Activated T-helper 1 cell treated with Interleukin-2 at 50 U/mL for 16 hours (primary cell): ENCODE measurements at places on chromosomes 3 and 15.

- no peak for DNase-seq
Measured at GRCh38 chr3:157026091-157026490, 133.9 kb downstream of the CCNL1 start.

- DNase-seq, result no peak
Measured at GRCh38 chr3:171838218-171838720, 4.9 kb upstream of the TMEM212 start.

- no peak for DNase-seq
Measured at GRCh38 chr15:78407608-78408354, 30.2 kb upstream of the IREB2 start.

- DNase-seq, result no peak
Measured at GRCh38 chr3:168088106-168088720, 7.5 kb downstream of the GOLIM4 start.

DNA sequence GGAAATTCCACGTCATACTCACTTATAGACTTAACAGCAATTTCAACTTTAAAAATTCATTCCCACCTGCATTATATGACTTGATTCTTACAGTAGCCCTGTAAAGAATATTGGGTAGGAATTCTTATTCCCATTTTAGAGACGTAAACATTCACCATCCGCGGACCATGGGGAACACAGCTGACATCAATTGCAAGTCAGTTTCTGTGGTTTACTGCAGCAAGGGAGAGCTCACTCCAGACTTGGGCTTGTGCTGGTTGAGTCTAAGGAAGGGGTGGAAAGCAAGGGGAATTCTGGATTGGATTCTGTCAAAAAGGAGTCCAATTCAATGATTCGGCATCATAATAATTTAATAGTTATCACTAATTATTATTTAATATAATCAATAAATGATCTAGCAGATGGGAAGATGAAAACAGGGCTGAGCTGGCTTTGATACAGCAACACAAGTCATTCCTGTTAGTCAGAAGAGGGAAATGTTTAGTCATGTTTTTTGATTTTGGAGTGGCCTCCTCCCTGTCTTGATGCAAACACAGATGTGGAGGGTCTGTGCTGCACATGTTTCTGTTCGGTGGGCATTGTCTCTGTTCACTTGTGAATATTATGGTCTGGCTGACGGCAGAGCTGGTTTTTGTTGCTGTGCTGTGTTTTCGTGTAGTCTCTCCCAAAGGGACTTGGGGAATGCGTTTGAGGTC lies 9.7 kb downstream of the LIPC start:
- no peak for DNase-seq

DNA sequence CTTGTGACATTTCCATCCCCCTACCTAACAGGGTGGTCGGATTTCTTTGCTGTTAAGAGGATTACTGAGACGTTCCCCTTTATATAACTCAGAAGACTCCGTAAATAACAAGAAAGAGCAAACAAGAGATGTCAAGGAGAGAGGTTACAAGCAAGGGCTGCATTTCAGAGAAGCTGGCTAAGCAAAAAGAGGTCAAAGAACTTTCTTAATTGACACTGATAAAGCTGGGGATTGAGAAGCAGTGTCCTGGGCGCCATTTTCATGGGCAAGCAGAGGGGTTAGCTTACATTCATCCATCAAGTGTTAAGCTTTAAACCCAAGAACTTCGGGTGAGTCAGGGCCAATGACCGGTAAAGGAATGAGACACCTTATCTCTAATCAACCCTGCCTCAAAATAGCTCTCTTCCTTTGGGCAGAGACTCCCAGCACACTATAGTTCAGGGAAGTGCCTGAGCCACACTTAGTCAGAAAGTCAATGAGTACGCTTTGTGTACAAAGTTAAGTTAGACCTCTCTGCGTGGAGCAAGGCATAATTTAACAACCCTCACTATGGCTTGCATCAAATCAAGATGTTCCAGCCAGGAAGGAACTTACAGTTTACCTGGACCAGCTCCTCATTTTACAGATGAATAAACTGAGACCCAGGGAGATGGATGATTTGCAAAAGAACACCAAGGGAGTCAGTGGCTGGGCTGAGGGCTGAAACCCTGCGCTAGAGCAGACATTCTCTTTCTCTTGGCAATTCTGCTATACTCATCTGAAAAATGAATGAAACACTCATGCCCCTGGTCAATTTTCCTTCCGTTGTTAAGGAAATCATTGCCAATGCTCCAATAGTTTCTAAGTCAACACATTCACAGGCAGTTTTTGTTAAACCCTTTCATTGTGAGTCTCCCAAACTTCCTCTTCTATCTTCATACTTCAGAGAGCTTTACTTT lies 44.6 kb downstream of the CCNL1 start:
- DNase-seq, result no peak

- no peak for DNase-seq
Measured at GRCh38 chr3:129433565-129433964, 5.1 kb upstream of the EFCAB12 start.

DNA sequence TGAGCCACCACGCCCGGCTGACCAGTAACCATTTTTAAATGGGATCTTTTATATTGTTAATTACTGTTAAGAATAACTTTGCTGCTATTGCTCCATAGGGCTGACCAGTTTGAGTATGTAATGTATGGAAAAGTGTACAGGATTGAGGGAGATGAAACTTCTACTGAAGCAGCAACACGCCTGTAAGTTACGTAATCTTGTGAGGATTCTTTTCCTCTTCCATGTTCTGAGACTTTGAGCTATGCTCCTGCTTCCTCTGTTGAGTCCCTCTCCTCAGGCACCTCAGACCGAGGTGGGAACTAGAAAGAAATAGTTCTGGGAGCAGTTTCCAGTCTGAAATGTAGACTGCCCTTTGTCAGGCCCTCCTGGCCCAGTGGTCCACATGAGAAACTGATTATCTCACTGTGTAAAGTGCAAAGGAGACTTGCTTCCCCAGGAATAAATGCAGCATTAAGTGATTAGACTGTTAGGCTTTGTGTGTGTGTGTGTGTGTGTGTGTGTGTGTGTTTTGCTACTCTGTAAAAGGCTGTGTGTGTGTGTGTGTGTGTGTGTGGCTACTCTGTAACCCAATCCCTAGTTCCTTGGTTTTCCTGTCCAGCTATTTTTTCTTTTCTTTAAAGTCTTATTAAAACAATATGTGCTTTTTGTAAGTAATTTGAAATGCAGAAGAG lies 5.2 kb downstream of the POLR2H start:
- DNase-seq, result no peak

DNA sequence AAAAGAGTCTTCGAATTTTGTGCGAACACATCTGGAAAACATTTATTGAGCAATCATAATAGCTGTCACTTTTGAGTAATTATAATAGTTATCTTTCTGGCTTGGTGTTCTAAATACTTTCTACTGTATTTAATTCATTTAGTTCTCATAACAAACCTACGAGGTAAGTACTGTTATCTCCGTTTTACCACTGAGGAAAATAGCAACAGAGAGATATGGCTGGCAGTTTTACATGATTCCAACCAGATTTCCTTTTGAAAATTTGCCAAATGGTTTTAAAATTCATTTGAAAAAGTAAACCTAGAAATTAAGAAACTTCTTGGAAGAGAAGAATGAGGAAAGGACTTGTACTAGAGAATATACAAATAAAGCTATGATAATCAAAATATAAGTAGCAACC lies 37.3 kb upstream of the MGA start:
- DNase-seq, result no peak

DNA sequence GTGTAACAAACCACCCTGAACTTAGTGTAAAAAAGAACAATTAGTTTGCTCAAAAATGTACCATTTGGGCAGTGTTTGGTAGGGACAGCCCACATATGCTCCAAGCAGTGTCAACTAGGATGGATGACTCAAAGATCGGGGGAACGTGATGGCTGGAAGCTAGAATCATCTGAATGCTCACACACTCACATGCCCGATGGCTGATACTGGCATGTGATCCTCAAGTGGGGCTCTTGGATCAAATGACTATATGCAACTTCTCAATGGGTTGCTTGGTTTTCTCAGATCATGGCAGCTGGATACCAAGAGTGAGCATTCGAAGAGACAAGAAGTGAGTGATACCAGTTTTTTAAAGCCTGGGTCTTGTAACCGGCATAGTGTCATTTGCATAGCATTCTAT lies 335.9 kb upstream of the KCNMB2 start:
- no peak for DNase-seq

- no peak for DNase-seq
Measured at GRCh38 chr3:4936982-4937614, 42.1 kb upstream of the BHLHE40 start.

DNA sequence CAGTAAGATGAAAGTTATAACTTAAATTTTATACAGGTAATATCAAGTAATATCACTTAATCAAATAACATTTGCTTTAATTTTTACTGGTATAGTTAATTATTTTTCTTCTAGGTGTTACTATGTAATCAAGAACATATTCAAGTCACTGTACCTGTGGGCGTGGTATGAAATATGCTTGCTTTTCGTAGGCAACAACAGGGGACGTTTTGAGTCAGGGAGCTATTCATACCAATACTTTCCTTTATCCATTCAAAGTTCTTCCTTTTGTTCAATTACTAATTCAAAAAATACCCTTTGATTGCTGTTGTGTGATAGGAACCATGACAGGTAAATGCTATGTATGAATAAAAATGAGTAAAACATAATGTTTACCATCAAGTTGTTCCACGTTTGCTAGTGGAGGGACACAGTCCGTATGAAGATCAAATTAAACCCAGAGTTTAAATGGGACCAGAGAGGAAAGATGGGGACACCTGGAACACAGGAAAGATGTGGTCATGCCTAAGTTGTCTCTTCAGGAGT lies 654.0 kb upstream of the KCNMB2 start:
- no peak for DNase-seq
